T-cell (primary cell): ENCODE measurements at places on chromosomes 2 and 18.

DNA sequence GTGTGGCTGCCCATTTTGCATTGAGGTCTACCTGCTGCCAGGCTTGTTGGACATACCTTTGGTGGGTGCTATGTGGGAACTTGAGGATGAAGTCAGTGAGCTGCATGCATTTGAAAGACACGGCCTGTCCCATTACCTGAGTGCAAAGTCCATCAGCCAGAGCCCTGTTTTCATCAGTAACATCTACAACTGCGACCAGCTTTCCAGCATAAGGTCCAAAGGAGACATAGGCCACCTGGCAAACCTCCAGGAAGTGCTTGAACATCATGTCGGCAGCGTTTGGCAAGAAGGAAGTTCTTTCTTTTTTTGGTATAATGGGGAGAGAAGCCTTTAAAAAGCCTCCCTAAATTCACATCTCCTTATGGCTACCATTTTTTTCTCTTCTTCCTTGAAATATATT is 143.1 kb downstream of the FAM161A start:
- no peak for DNase-seq

- no peak for DNase-seq
Measured at GRCh38 chr2:101884423-101884822, 107.3 kb upstream of the IL1R2 start.

DNA sequence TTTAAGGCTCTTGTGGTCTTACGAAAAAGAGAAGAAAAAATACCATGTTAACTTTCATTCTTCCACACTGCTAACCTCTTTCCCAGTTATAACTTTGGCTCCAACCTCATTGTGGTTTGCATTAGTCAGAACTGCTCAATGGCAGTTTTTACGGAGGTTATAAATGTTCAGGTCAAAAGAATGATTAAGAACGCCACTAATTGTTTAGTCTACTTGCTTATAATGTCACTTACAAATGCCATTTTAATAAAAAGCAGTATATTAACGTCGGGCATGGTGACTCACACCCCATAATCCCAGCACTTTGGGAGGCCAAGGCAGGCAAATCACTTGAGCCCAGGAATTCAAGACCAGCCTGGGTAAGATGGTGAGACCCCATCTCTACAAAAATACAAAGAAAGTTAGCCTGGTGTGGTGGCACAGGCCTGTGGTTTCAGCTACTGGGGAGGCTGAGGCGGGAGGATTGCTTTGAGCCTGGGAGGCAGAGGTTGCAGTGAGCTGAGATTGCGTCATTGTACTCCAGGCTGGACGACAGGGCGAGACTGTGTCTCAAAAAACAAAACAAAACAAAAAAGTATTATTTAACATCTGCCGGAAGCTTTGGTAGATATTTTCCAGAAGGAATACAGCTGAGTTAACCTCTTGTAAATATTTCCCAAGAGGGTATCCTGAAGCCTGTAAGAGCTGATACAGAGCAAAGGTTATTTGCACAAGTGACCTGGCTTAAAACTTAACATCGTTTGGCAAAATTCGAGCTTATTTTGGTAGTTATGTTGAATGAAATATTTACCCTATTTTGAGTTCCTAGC is 5.1 kb downstream of the AGPS start:
- no peak for DNase-seq

DNA sequence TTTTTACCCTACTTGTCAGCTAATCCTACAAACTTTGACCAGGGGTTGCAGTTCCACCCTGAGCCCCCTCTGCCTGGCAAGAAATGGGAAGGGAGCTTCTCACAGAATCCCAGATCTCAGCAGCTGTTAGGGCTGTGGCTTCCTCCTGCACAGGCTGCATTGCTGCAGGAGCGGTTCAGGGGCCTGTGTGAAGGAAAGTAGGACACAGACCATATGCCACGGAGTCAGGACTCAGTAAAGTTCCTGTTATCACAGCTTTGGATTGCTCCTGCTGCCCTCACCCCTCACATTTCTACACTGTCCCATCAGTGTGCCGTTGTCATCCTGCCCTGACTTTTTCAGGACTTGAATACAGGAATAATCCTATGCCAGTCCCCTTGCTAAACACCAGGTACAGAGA is 62.8 kb upstream of the SP3 start:
- no peak for DNase-seq

DNA sequence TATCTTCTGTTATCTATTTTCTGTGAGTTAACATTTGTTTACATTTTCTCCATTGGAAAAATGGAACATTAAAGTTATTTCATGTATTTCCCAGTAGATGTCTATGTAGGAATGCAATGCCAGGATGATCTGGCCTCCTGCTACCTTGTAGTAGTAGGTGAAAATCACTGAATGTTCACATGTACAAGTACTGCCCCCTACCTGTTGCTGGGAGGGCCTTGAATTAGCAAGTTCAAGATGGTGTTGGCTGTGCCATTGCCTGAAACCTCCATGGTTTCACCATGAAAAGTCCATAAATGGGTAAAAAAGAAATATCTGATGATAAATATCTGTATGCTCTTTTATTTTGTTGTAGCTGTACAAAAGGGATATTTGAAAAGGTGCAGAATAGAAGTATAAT is 30.7 kb downstream of the XRCC5 start:
- peak; percentile 3 for DNase-seq

GRCh38 chr2:204486805-204487204 is 58.5 kb upstream of the PARD3B start:
- no peak for DNase-seq

GRCh38 chr2:39228413-39229209 is 15.2 kb downstream of the CDKL4 start:
- no peak for DNase-seq

- DNase-seq: no peak
Measured at GRCh38 chr2:228056293-228057097, 125.0 kb downstream of the SPHKAP start.

DNA sequence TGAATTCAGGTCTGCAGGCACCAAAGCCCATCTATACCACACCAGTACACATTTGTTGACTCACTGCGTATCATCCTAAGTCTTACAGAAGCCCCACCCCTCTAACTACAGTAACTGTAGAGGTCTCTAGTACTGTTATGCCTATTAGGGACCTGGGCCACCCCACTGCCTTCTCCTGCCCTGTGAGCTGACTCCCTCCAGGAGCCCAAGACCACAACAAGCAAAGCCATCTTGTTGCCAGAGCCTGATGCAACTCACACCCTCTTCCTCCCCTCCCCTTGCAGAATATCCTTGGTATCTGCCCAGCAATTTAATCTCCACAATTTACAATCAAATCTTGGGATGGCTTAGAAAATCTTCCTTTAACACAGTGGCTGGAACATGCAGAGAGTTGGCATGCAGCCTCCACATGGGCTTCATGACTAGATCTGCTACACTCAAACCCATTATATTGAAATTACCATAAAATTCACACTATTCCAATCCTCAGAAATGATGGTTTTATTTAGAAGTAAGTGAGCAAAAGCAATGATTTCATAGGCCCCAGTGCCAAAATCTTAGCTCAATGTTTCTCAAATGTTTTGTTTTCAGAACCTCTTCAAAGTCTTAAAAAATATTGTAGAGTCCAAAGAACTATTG is 17.7 kb upstream of the CYP1B1 start:
- DNase-seq: no peak

- no peak for DNase-seq
Measured at GRCh38 chr2:128412181-128412871, 93.7 kb upstream of the HS6ST1 start.

GRCh38 chr2:28544922-28545589 is 49.2 kb downstream of the PLB1 start:
- peak; percentile 26 for DNase-seq

DNA sequence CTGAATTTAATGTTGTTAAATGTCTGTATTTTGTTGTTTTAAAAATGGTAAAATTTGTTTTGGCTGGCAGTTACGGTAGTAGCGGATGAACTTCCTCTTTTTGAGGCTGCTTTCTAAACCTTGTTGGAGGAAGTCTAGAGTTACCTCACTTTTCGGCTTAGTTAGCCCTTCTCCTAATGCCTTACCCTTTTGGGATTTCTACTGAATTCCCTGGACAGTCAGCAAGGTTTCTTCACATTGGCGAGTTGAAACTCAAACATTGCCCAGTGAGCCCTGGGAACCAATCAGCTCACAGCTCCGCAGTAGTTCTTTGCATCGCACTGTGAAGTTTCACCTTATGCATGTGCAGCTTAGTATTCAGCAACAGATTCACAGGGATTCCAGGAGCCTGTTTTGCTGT is 55.2 kb downstream of the TMEM247 start:
- DNase-seq: no peak

GRCh38 chr2:29509397-29509796 is 394.2 kb downstream of the CLIP4 start:
- DNase-seq: no peak

DNA sequence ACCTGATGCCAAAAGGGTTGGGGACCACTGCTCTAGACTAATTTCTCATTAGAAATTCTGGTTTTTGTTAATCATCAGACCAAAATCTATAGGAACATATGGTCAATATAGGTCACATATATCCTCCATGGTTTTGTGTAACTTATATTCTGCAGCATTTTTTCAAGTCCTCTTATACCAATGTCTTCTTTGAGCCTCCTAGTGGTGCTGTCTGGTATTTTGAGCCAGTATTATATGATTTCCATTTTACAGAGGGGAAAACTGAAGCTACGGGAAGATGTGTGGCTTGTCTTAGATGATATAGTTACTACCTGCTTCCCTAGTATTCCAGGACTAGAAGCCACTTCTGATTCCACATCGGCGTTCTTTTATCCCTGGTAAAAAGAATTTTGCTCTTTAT is 13.8 kb downstream of the MAPK4 start:
- DNase-seq: no peak

DNA sequence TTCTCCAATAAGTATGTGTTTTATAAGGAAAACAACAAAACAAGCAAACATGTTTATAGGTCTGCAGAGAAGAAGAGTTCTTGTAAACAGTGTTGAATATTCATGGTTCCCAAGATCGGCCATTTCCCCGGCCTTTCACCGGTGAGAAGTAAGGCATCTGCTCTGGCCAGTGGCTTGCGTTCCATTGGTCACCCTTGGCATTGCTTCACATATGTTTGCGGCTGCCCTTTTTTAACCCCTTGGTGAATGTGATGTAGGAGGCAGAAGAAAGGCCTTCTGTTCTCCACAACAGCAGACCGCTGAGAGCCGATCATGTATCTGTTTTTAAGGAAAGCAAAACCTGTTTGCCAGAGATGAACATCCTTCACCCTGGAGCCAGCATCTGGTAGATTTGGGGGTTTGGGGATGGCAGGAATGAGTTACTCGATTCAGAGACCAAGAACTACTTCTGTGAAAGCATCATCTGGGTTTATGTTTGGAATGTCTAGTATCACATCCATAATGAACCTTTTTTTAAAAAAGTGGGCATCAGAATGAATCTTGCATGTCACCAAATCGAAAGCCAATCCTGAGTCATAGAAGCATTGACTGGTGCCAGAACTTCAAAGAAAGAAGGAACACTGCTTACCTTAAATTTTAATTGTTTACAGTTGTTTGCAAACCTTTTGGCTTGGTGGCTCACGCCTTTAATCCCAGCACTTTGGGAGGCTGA is 112.3 kb downstream of the AGAP1 start:
- DNase-seq: no peak

DNA sequence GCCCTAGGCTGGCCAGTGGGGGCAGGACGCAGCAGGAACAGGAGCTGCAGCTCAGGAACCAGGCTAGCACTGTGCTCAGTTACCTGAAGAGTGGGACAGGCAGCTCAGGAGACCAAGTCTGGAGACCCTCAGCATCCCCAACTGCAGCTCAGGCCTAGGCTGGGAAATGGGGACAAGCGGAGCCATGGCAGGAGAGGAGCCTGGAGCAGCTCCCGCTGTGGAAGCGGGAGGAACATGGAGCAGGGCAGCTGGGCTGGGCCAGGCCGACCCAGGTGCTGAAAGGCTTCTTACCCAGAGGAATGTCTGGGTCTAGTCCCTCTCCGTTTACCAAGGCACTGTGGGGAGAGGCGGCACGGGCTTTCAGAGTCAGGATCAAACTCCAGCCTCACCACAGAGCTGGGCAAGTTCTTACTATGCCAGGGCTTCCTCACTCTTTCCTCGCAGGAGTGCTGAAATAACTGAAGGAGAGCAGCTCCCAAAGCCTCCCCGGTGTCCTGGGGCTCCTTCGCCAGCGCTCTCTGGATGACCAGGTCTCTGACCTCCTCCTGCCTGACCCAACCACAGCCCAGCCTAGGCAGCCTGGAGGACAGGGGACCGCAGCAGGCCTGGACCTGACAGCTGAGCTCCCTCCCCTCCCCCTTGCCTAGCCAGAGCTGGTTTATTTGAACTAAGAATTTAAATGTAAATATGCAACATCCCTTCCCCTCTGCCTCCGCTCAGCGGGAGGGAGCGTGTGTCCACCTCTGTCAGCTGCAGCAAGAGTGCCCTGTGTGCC is 247.8 kb upstream of the SIX2 start:
- DNase-seq: no peak

GRCh38 chr18:39702888-39703287 is 2137.3 kb upstream of the CELF4 start:
- no peak for DNase-seq

- DNase-seq: no peak
Measured at GRCh38 chr2:240168041-240168440, 27.6 kb upstream of the OTOS start.

GRCh38 chr2:82837588-82838304 is 1621.3 kb downstream of the SUCLG1 start:
- no peak for DNase-seq

- no peak for DNase-seq
Measured at GRCh38 chr18:44507729-44508325, 172.9 kb upstream of the SETBP1 start.

- no peak for DNase-seq
Measured at GRCh38 chr2:44718431-44718830, 223.1 kb upstream of the SIX3 start.
